M059J (cell line): ENCODE measurements at places on chromosomes 5 and 9. TPM values are rescaled to one million over a fixed set of nuclear protein-coding genes. Genes with fewer than 3 reads are reported as not detected.
A peak's percentile ranks its signal among the peaks of the same experiment; 100 is the strongest.

Gene NUTM2G
- total RNA-seq, result not detected in 2 replicates

Gene MAML1
- total RNA-seq, result 7.5 and 17.2 TPM in 2 replicates

Gene SAPCD2
- 11.8 and 28.5 TPM in 2 replicates for total RNA-seq

Gene SLC45A2
- total RNA-seq, result not detected in 2 replicates

GRCh38 chr5:34899066-34899465 is 16.2 kb downstream of the RAD1 start:
- DNase-seq, result peak; percentile 44

- DNase-seq, result no peak
These were observed 51.3 kb downstream of the PCSK5 start for GRCh38 chr9:75941577-75942311.

DNA sequence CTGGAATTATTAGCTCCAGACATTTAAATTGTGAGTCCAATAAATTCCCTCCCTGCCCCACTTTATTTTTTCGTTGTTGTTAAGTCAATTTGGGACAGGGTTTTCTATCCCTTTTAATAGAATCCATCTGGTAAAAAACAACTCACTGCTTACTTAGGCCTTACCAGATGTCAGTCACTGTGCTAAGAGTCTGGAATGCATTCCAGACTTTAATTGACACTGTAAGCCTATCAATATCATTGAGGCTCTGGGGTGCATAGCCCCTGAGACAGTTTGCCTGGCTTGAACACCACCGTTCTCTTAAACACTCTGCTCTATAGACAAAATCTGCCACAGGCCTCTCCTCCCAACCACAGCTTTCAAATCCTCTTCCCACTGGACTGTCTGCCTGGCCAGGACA is 175.9 kb downstream of the NSG2 start:
- DNase-seq, result no peak

DNA sequence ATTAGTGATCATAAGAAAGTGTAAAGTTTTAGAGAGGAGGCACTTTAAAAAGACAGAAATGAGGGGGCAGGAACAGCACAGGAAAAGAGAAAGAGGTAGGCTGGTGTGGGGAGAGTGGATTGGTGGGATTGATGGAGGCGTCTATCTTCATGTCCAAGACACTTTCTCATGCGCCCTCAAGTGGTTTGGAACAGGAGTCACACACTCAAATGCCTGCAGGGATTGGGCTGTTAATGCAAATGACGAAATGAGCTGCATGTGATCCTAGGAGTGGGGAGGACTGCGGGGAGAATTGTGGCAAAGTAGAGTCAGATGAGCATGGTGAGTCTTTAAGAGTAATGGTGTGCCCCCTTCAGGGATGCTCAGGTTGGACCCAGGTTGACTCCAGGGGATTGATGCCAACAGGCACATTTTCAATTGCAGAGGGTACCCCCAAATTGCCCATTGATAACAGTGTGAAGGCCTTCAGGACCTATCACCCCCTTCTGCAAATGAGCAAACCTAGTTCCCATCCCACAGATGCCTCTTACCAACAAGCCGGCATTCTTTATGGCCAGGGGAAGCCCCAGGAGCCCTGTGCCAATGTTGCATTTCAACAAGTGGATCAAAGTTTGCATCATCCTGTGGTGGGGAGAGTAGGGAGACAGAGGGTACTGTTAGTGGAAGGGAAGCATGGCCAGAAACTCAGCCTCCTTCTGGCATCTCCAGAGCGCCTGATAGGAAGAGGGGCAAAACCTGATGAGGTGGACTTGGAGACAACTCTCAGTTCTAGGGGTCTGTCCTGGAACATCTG is 5.3 kb downstream of the SLC36A3 start:
- no peak for DNase-seq

DNA sequence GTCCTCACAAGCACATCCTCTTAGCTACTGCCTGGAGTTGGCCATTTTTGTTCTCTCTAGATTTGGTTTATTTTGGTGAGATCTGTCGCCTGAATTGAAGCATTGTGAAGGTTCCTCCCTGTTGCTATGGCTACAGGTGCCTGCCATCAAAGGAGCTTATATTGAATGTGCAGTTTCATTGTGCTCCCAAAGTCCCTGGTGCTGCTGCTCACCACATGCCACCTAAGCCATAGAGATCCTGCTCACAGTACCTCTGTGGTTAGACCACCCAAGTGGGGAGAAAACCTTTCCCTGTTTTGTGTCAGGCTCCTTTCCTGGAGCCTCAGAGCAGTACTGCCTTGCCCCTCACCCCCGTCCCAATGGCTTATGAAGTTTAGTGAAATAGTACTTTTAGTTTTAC is 383.4 kb downstream of the TMEM38B start:
- DNase-seq, result no peak

- no peak for DNase-seq
These were observed 267.7 kb downstream of the NTRK2 start for GRCh38 chr9:84937180-84937579.

- peak; percentile 28 for DNase-seq
These were observed 12.6 kb upstream of the TCF7 start for GRCh38 chr5:134101686-134102439.

GRCh38 chr9:101212661-101213060 is 172.1 kb downstream of the BAAT start:
- no peak for DNase-seq

DNA sequence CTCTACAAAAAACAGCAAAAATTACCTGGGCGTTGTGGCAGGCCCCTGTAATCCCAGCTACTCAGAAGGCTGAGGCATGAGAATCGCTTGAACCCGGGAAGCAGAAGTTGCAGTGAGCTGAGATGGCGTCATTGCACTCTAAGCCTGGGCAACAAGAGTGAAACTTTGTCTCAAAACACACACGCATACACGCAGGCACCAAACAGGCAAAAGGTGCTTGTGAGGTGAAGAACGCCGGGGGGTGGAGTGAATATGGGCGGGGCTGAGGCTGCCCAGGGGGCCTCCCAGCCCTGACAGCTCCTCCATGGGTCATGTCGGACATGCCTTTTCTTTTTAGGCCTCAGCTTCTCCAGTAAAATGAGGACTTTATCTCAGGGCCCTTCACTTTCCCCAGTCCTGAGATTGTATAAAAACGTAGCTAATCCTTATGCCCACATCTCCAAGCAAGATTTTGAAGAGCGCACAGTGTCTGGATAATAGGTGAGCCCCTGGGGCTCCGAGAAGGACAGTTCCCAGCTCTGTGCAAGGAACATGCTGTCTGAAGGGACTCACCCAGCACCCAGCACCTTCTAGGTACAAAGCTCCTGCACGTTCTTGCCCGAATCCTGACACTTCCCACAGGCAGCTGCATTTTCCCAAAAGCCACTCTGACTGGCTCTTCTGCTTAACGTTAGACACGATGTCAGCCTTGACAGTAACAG is 168.3 kb downstream of the COL23A1 start:
- no peak for DNase-seq

GRCh38 chr5:128007939-128008338 is 75.6 kb upstream of the SLC12A2 start:
- no peak for DNase-seq
